Chondrocyte (in vitro differentiated cells): ENCODE measurements at places on chromosomes 2 and 18. TPM values are rescaled to one million over a fixed set of nuclear protein-coding genes. Genes with fewer than 3 reads are reported as not detected.

GRHL1 gene
- 0.31 to 0.59 TPM (median 0.42 TPM) in 3 replicates for total RNA-seq

- no peak for DNase-seq
Observed at GRCh38 chr18:35581898-35582641, 530 bp downstream of the GALNT1 start.

- DNase-seq: no peak
Observed at GRCh38 chr18:48161191-48161910, 230.9 kb upstream of the SMAD2 start.

CPLX4 gene
- total RNA-seq: not detected in 3 replicates

DNA sequence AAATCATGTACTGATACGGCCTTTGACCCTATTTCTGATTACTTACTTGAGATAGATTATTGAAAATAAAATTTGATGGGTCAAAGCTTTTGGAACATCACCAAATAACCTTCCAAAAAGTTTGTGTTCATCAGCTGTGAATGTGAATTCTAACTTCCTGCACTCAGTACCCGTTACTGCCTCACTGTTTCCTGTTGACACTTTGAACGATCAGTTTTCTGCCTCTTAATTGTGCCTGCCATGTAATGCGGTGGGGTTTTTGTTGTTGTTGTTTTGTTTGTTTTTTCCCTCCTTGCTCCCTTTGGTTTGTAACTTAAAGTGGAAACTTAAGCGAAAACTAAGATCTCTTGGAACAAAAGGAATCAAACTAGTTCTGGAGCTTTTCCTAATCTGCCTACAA lies 18.9 kb downstream of the ATG16L1 start:
- no peak for DNase-seq

TEKT4 gene
- total RNA-seq: not detected in 3 replicates

ICOS gene
- total RNA-seq: not detected in 3 replicates

DNA sequence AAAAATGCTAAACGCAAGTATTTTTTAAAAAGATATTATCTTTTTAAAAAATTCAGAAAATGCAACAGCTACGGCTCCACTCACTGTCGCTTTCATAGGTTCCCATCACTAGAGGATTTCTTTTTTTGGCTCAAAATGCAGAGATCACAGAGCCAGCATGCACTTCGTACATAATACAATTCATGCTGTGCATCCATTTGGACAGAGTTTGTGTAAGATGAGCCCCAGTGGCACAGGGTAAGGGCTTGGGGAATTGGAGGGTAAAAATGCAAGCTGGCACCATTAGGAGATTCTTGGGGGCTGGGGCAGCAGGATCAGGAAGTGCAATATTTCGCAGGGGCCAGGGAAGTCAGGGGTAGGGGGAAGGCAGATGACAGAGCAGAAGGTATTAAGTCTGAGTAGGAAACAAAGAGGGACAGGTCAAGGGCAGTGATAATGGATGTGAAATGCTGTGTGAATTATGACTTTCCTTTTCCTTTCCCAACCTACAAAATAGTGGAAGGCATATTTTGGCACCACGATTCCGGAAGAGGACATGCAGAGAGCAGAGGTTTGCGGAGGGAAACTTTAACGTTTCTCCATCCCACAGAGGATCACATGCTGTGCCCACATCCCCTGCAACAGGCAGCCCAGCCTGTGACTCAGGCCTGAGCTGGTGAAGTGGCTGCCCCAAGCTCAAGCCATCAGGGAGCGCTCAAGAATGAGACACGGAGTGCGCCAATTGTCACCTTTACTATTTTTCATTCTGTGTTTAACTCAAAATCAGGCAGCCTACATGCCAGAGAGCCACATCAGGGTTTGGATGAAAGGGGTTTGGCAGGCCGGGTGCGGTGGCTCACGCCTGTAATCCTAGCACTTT lies 4.7 kb downstream of the CAPG start:
- no peak for DNase-seq

- DNase-seq: no peak
Observed at GRCh38 chr2:160345071-160345764, 145.1 kb upstream of the ITGB6 start.

DNA sequence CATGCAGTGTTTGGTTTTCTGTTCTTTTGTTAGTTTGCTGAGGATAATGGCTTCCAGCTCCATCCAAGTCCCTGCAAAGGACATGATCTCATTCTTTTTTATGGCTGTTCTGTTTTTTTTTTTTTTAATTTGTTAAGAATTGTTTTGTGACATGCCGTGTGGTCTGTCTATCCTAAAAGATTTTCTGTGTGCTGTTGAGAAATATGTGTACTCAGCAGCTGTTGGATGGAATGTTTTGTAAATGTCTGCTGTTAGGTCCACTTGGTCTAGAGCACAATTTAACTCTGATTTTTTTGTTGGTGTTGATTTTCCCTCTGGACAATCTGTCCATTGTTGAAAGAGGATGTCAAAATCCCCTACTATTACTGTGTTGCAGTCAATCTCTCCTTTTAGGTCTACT lies 80.4 kb upstream of the WDR75 start:
- DNase-seq: no peak
